Muscle of leg (tissue), 16 donors: ENCODE measurements at places on chromosomes 5 and 9. TPM values are rescaled to one million over a fixed set of nuclear protein-coding genes. Genes with fewer than 3 reads are reported as not detected.

- peak overlapping the region; percentile 10 for H3K4me3 ChIP-seq
- no peak overlapping the region for H3K27ac ChIP-seq
- no peaks in the 10 kb centered on the region for H3K36me3 ChIP-seq
- H3K4me1 ChIP-seq: peaks cover 14% of the 10 kb centered on the region
These were observed 978 bp upstream of the ADCY2 start for GRCh38 chr5:7394889-7395431.

GRCh38 chr5:34789639-34790038 lies 49.3 kb upstream of the TTC23L start:
- no peak overlapping the region for H3K27ac ChIP-seq
- H3K4me1 ChIP-seq: peaks cover 4% of the 10 kb centered on the region
- no peak overlapping the region for H3K4me3 ChIP-seq
- no peak for DNase-seq

GRCh38 chr5:167639273-167639672 lies 652.2 kb upstream of the WWC1 start:
- H3K4me1 ChIP-seq: no peaks in the 10 kb centered on the region
- no peak overlapping the region for H3K27ac ChIP-seq
- no peaks in the 10 kb centered on the region for H3K36me3 ChIP-seq

PPP2R2B gene
- 3.5 TPM for total RNA-seq
